ENCODE measurements at places on chromosomes 6 and 20. TPM values are rescaled to one million over a fixed set of nuclear protein-coding genes. Genes with fewer than 3 reads are reported as not detected.

DNA sequence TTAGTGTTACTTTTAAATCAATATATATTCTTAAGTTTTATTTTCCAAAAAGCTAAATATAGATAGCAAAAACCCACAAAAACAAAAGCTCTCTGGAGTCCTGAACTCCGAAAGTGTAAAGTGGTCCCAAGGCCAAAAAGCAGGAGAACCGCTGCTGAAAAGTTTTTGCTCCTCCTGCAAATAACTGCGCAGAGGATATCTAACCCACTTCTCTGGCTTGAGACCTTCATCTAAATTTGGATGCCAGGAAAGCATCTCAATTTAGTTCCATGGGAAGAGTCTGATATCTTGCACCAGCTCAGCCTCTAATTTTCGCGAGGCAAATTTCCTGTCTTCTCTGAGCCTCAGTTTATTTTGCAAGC, 523 bp downstream of the MRPS10 start:
- H3K4me1 ChIP-seq: peaks cover 14% of the 10 kb centered on the region
- H3K27ac ChIP-seq: peak overlapping the region; percentile 94
- peaks cover 15% of the 10 kb centered on the region for H3K36me3 ChIP-seq
- H3K27me3 ChIP-seq: no peaks in the 10 kb centered on the region
- peak overlapping the region; percentile 97 for H3K4me3 ChIP-seq
- no peak for DNase-seq

GRCh38 chr20:9241721-9242427, 173.0 kb downstream of the PLCB4 start:
- DNase-seq: no peak
- H3K27me3 ChIP-seq: no peaks in the 10 kb centered on the region
- no peak overlapping the region for H3K27ac ChIP-seq
- H3K4me1 ChIP-seq: peaks cover 20% of the 10 kb centered on the region
- H3K4me3 ChIP-seq: no peak overlapping the region

DNA sequence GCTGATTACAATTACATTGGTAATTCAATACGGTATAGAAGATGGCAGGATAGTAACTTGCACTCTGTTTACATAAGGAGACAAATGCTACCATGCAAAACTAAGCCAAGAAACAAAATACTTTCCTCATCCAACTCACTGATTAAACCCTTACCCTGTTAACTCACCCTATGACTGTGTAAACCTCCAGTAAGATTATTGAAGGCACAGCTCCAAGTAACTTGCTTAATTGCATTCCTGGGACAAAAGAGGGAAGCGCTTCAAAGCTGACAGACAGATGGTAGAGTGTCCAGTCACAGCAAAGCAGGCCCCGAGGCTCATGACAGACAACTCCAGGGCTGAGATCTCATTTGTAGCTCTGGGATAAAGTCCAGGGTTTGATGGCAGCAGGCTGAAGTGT, 6.9 kb upstream of the KIF16B start:
- H3K4me1 ChIP-seq: peaks cover 22% of the 10 kb centered on the region
- no peaks in the 10 kb centered on the region for H3K36me3 ChIP-seq
- no peak overlapping the region for H3K4me3 ChIP-seq

- H3K4me1 ChIP-seq: no peaks in the 10 kb centered on the region
- no peak overlapping the region for H3K4me3 ChIP-seq
- H3K27me3 ChIP-seq: no peaks in the 10 kb centered on the region
- no peaks in the 10 kb centered on the region for H3K36me3 ChIP-seq
Measured at GRCh38 chr6:72035486-72035885, 149.1 kb downstream of the RIMS1 start.

DNA sequence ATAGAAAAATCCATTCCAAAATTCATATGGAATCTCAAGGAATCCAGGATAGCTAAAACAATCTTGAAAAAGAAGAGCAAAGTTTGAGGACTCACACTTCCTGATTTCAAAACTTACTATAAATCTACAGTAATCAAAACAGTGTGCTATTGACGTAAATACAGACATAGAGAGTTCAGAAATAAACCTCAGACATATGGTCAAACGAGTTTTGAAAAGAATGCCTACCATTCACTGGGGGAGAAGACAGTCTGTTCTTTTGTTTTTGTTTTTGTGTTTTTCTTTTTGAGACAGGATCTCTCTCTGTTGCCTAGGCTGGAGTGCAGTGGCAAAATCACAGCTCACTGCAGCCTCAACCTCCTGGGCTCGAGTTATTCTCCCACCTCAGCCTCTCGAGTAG, 25.3 kb upstream of the PROKR2 start:
- no peaks in the 10 kb centered on the region for H3K36me3 ChIP-seq
- no peak for DNase-seq

GRCh38 chr6:16399158-16399557, 160.8 kb downstream of the GMPR start:
- no peaks in the 10 kb centered on the region for H3K27me3 ChIP-seq
- no peaks in the 10 kb centered on the region for H3K36me3 ChIP-seq
- DNase-seq: no peak

GRCh38 chr6:167974640-167975344, 22.7 kb upstream of the KIF25 start:
- no peaks in the 10 kb centered on the region for H3K27me3 ChIP-seq
- no peak overlapping the region for H3K4me3 ChIP-seq
- no peaks in the 10 kb centered on the region for H3K4me1 ChIP-seq
- H3K27ac ChIP-seq: no peak overlapping the region
- DNase-seq: peak; percentile 87
- no peaks in the 10 kb centered on the region for H3K36me3 ChIP-seq

- no peaks in the 10 kb centered on the region for H3K36me3 ChIP-seq
- H3K4me3 ChIP-seq: no peak overlapping the region
- H3K27ac ChIP-seq: no peak overlapping the region
- H3K27me3 ChIP-seq: no peaks in the 10 kb centered on the region
- DNase-seq: peak; percentile 77
Measured at GRCh38 chr6:83536034-83536646, 23.8 kb downstream of the PRSS35 start.

- no peak overlapping the region for H3K4me3 ChIP-seq
- no peak overlapping the region for H3K27ac ChIP-seq
- peaks cover 4% of the 10 kb centered on the region for H3K27me3 ChIP-seq
- H3K36me3 ChIP-seq: no peaks in the 10 kb centered on the region
Measured at GRCh38 chr20:47710665-47711045, 74.6 kb downstream of the SULF2 start.

DNA sequence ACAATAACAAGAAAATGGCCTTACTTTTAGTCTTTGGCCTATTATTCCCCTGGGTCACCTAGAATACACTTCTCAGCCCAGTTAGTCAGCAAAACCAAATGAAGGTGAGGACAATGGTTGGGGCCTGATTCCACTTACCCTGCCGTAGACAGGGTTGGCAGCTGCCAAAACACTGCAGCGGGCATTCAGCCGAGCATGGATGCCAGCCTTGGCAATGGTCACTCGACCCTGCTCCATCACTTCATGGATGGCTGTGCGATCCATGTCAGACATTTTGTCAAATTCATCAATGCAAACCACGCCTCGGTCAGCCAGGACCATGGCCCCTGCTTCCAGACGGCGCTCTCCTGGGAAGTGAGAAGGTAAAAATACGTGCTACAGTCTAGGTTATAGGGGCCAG, 8.4 kb downstream of the MCM3 start:
- no peaks in the 10 kb centered on the region for H3K4me1 ChIP-seq
- H3K27me3 ChIP-seq: no peaks in the 10 kb centered on the region
- no peak overlapping the region for H3K27ac ChIP-seq
- no peak overlapping the region for H3K4me3 ChIP-seq
- DNase-seq: no peak

DNA sequence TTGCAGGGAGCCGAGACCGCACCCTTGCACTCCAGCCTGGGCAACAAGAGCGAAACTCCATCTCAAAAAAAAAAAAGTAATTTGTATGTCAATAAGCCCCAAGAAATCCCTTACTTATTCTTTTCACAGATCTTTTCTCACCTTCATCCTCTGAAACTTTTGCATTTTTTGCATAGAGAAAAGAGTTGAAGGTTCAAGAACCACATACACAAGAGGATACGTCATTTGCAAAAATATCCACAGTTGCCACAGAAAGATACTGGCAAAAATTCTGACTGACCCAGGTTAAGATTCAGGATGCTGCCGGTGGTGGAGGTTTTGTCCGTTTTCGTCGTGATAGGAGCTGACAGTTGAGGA, 94.5 kb downstream of the ZMYND8 start:
- H3K4me3 ChIP-seq: no peak overlapping the region
- H3K27ac ChIP-seq: no peak overlapping the region
- peaks cover 26% of the 10 kb centered on the region for H3K4me1 ChIP-seq
- no peak for DNase-seq
- no peaks in the 10 kb centered on the region for H3K27me3 ChIP-seq
- peaks cover 15% of the 10 kb centered on the region for H3K36me3 ChIP-seq

DNA sequence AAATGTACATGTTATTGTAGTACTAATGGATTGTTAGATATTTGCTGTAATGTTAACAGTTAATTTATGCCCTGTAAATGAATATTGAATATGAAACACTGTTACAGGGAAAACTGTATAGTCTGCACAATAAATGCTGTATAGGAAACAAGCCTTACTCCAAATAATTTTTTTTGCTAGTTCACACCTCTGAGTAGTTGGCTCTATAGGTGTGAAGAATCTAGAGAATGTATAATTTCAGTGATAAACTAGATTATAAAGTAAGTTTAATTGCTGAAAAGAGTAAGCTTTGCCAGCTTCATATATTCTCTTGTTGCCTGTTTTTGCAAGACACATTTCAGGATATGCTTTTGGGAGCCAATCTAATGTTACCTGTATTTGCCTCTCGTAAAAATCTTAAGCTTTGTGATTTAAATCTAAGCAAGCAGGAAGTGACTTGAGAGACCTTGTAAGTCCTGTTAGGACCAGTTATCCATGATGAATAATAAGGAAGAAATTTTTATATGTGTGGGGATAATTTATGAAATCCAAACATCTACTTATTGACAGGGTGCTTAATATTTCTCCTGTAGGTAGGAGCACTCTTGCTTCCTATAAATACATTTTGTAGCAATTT, 232.4 kb downstream of the ZFAND3 start:
- no peaks in the 10 kb centered on the region for H3K36me3 ChIP-seq
- no peaks in the 10 kb centered on the region for H3K27me3 ChIP-seq
- no peak overlapping the region for H3K27ac ChIP-seq
- DNase-seq: no peak

- no peak for DNase-seq
- H3K4me1 ChIP-seq: no peaks in the 10 kb centered on the region
- H3K27ac ChIP-seq: no peak overlapping the region
- peaks cover 39% of the 10 kb centered on the region for H3K27me3 ChIP-seq
- H3K4me3 ChIP-seq: no peak overlapping the region
Measured at GRCh38 chr20:38897267-38897666, 28.9 kb upstream of the FAM83D start.

DNA sequence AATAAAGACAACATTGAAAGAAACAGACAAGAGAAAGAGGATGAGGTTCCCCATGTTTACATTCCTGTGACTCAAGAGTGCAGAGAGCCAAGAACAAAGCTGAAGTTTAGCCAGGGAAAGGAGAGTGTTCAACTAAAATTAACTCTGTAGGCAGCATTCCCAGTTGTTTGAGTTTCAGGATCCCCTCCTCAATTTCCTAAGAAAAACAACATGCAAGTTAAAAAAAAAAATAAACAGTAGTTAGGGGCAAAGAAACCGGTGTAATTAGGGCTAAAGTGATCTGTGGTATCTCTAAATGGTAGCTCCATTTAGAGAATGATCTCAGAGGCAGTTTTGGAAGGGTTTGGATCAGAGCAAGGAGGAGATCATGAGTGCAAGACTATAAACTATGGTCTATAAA, 30.9 kb upstream of the RAB23 start:
- peak; percentile 66 for DNase-seq
- no peaks in the 10 kb centered on the region for H3K36me3 ChIP-seq
- H3K4me1 ChIP-seq: peaks cover 31% of the 10 kb centered on the region
- no peaks in the 10 kb centered on the region for H3K27me3 ChIP-seq
- peak overlapping the region; percentile 68 for H3K27ac ChIP-seq

DNA sequence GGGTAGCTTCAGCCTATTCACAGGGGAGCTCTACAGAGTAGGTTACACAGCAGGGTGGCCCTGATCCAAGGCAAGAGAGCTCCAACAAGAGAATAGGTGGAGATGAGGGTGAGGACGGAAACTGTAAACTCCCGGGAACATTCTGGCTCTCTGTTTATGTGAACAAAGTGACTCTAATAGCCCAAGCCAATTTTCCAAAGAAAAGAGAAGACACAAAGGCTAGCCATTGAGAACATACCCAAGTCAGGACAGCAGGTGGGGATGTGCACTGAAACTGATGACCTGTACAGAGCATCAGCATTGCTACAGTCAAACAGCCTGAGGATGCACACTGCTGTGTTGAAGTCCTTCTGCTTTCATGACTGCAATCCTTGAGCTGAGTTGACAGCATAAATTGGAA, 136.0 kb upstream of the TOP1 start:
- H3K36me3 ChIP-seq: no peaks in the 10 kb centered on the region
- H3K4me1 ChIP-seq: no peaks in the 10 kb centered on the region
- H3K27me3 ChIP-seq: peaks cover 6% of the 10 kb centered on the region
- H3K27ac ChIP-seq: no peak overlapping the region

DNA sequence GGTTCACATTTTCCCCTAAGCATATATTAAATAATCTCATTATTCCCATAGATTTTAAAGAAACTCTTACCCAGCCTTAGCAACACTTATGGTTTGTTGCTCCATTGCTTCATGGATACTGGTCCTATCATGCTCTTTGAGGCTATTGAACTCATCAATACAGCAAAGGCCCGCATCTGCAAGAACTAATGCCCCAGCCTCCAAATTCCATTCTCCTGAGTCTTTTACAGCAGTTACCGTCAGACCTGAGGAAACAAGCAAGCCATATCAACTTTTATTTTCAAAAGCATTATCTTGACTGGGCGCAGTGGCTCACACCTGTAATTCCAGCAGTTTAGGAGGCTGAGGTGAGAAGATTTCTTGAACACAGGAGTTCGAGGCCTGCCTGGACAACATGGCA, 37.7 kb upstream of the ASF1A start:
- no peaks in the 10 kb centered on the region for H3K4me1 ChIP-seq
- H3K4me3 ChIP-seq: no peak overlapping the region
- H3K36me3 ChIP-seq: no peaks in the 10 kb centered on the region
- DNase-seq: no peak

DNA sequence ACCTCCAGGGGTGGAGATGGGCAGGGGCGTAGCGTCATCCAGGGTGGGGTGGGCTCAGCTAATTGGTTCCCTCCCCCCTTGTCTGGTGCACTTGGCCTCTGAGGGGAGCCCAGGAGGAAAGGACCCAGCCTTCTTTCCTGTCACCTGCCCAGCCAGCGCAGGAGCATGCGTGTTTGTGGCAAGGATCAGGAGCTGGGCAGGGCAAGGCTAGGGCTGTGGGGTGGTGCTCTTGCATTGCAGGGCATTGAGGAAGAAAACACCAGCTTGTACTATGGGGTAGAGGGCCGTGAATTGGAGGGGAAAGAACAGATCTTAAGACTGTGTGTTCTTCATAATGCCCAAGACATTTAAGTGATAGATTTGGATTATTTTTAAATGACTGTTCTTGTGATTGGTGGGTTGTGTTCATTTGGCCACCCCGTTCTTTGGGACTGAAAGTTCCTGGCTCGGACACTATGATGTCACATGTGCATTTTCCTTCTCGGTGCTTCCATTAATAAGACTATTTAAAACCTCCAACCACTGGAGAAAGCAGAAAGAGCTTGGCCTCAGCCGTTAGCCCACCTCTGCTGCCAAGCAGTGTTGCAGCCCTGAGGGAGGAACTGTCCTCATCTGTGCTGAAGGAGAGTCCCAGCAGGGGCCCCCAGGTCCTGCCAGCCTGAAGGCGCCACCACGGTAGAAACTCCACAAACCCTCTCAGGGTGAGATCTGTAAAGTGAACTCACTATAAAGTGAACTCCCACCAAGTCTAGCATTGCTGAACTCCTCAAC, 136.2 kb upstream of the INSM1 start:
- no peaks in the 10 kb centered on the region for H3K4me1 ChIP-seq
- H3K36me3 ChIP-seq: no peaks in the 10 kb centered on the region
- no peaks in the 10 kb centered on the region for H3K27me3 ChIP-seq
- no peak overlapping the region for H3K4me3 ChIP-seq
- DNase-seq: no peak
- H3K27ac ChIP-seq: no peak overlapping the region

The LY6G6D gene
- total RNA-seq: not detected

The SMLR1 gene
- total RNA-seq: not detected

The NOX3 gene
- total RNA-seq: not detected

The C6orf47 gene
- total RNA-seq: 21.2 TPM

The CITED2 gene
- 180 TPM for total RNA-seq

The ZFP57 gene
- total RNA-seq: 0.36 TPM

Measured in osteoblast (primary cell).